ENCODE measurements at places on chromosomes 3 and 15.
A peak's percentile ranks its signal among the peaks of the same experiment; 100 is the strongest.

- no peak for DNase-seq
These were observed 32.8 kb downstream of the LOXL1 start for GRCh38 chr15:73959012-73959581.

- no peak for DNase-seq
These were observed 44.0 kb downstream of the CD200 start for GRCh38 chr3:112376992-112377391.

GRCh38 chr15:88708655-88709054 lies 69.8 kb downstream of the ISG20 start:
- no peak for DNase-seq

- DNase-seq = no peak
These were observed 50.9 kb downstream of the ABHD2 start for GRCh38 chr15:89138999-89139612.

DNA sequence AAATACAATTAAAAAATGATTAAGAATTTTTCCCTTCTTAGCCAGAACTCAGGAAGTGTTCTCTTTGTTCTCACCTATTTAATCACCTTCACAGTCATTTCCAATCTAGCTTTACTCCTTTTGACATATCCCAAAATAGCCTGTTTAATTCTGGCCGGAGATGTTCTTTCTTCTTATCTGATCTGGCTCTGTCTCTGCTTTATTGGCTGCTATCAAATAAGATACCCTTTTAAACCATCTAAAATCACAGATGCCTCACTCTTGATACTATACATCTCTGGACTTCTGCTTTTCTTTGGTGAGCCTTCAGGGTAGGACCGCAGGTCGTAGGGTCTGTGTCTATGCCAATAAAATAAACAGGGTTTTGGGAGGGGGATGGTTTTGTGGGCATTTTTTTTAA lies 319.2 kb upstream of the SEMA6D start:
- no peak for DNase-seq

GRCh38 chr3:22122567-22122966 lies 371.6 kb upstream of the ZNF385D start:
- DNase-seq = no peak

GRCh38 chr3:182568876-182569275 lies 224.4 kb upstream of the ATP11B start:
- peak; percentile 78 for DNase-seq

DNA sequence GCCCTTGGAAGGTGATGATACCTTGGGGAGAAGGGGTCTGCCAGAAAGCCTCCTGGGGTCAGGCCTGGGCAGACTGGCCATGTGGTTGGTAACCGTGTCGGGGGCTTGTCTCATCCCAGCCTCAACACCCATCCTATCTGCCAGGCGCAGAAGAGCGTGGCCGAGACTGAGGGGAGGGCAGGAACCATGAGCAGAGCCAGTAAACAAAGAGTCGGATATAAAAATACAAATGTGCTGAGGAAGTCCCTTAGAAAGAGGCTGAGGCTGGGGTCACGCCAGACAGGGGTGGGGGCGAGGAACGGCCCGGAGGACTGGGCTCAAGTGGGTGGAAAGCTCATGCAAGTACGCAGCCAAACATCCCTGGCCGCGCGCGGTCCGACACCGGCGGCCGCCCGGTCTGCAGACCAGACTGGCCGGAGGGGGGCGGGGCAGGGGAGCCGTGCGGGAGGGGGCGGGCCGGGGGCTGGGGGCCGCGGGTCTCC lies 1.9 kb downstream of the CAMK2N2 start:
- no peak for DNase-seq

GRCh38 chr3:52495777-52496602 lies 852 bp downstream of the STAB1 start:
- no peak for DNase-seq

GRCh38 chr3:162236949-162237348 lies 740.3 kb downstream of the OTOL1 start:
- no peak for DNase-seq

GRCh38 chr3:49378249-49378895 lies 20.2 kb upstream of the GPX1 start:
- DNase-seq = no peak

DNA sequence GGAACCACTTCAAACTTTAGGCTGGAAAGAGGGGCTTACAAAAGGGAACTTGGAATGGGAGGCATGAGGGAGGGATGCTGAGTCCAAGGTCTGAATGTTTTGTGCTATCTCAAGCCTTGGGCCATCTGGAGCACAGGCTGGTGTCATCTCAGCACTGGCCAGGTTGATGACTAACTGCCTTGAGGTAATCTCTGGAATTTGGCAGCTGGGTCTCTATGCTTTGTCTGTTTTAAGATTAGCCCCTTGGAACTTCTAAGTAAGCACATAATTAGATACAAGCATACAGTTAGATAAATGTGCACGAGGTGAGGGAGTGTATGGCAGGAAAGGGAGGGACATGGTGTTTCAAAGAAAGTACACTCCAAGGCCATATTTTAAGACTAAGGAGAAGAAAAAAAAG lies 252.4 kb upstream of the CCDC54 start:
- DNase-seq = no peak

DNA sequence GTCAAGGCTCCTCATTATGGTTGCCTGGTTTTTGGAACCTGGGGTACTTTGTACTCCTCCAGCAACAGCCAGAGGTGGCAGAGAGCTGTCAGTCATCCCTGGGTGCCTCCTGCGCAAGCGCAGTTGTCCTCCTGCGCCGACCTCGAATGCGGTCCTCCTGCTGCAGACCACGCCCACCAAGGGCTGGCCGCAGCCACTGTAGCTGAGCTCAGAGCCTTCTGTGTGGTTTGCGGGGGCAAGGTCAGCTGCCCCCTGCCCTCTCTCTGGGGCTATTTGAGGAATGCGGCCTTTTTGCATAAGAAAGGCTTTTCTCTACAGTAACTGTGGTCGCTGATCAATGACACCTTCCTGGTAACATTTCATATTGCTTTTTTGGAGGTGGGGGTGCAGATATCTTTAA lies 131.3 kb upstream of the SNRPN start:
- DNase-seq = peak; percentile 10

GRCh38 chr3:39294446-39295183 lies 14.8 kb upstream of the CX3CR1 start:
- DNase-seq = no peak

DNA sequence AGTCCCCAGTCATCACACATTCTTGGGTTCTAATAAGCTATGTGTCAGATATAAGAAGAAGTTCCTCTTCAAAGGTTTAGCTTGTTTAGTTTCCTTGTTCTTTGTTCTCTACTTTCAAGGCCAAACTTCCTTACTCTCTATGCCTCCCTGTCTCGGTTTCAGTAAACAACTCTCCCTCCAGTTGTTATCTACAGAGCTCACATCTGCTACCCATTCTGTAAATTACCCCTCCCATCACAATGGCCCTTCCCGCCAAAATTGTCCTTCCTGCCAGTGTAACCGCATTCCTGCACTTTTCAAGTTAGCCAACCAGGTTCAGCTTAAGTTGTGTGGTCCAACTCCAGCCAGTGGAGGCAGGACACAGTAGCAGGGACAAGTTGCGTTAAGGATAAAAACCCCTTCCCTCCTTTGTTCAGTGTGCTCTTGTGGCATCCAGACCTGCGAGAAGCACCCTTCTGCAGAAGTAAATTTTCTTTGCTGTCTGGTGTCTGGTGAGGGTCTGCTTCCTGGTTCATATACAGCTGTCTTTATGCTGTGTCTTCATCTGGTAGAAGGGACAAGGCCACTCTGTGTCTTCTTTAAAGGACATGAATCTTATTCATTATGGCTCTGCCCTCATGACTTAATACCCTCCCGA lies 342.1 kb upstream of the GRM7 start:
- no peak for DNase-seq

DNA sequence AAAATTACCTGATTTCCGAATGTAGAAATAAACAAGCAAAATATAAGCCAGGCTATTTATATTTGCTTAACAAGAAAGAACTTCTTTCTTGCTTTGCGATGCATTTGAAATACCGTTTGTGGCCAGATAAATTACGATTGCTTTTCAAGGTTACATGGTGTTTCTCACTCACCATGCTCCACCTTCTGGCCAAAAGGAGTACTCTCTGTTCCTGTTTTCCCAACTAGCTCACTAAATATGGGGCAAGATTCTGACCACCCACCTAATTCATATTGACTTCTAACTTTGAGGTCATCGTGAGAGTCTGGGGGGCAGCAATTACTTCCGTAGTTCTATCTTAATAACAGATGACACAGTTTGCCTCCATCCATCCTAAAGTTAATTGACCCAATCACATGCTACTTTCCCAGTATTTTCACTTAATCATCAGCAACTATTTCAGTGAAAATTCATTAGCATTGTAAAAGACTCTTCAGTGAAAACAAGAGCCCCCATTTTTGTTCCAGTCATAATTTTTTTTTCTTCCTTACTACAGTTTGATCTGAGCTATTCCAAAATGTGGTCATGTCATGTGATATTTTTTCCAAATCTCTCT lies 25.9 kb downstream of the ACP3 start:
- no peak for DNase-seq

GRCh38 chr3:2535206-2535605 lies 436.5 kb downstream of the CNTN4 start:
- DNase-seq = no peak

- no peak for DNase-seq
These were observed 1.5 kb upstream of the CD200R1L start for GRCh38 chr3:112848196-112848595.

GRCh38 chr15:90981681-90982080 lies 12.7 kb downstream of the PRC1 start:
- DNase-seq = no peak

GRCh38 chr3:141618103-141618910 lies 119.8 kb upstream of the RNF7 start:
- no peak for DNase-seq

- DNase-seq = no peak
These were observed 19.9 kb downstream of the ACKR2 start for GRCh38 chr3:42829083-42829627.

GRCh38 chr3:194168994-194169393 lies 33.0 kb downstream of the HES1 start:
- no peak for DNase-seq

DNA sequence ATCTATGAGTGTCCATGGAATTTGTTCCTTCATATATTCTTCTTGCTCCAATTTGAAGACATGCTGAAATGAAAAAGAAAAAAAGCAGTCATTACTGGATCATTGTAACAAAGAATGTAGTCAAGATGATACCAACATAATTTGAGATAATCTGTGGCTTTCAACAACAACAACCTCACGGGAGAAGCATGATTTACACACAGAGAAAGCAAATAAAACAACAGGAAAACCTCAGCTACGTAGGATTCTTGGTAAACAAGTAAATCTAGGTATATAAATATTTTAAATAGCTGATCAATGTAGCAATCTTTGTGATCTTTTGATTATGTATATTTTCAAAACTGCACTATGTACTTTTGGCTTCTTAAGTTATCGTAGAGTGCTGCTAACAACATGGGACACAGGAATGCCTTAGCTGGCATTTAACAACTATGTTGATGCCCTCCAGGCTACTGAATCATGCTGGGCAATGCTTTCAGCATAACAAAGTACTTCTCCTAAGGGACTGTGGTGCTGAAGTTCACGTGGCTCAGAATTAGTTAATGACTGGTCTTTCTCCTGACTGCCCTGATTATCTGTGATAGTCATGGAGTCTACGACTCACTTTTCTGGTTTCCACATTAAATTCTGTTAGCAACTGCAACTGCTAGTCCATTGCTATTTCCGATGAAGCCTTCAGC lies 96.5 kb upstream of the MYO5C start:
- no peak for DNase-seq

- DNase-seq = no peak
These were observed 23.1 kb downstream of the ANXA2 start for GRCh38 chr15:60374628-60375081.

- no peak for DNase-seq
These were observed 77.6 kb downstream of the ST8SIA2 start for GRCh38 chr15:92471288-92471687.

DNA sequence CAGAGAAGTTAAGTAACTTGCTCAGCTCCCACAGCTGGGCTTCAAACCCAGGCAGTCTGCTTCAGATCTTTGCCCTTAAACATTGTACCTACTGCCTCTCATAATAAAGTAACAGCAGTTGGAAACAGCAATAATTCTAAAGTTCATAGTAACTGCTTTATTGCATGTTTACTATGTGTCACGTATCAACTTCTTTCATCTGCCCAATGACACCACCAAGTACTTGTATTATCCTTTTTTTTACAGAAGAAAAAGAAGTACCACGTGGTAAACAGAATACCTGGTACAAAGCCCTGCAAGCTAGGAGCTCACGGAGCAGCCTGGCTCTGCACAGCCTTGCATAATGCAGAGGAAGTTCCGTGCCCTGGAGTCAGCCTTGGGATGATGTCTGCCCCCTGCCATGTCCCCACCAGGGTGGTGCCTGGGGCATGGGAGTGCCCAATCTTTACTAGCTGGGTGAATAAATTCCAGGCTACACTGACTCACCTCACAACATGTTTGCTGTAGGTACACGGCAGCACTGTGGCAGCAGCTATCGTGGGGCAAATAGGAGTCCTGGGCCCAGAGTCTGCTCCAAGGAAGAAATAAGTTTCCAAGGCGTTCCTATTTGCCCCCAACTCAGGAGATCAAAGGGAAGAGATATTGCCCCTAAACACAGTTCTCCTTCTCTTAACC lies 77.2 kb downstream of the LDHAL6B start:
- no peak for DNase-seq

- peak; percentile 63 for DNase-seq
These were observed 53.9 kb downstream of the C3orf38 start for GRCh38 chr3:88203642-88204055.

DNA sequence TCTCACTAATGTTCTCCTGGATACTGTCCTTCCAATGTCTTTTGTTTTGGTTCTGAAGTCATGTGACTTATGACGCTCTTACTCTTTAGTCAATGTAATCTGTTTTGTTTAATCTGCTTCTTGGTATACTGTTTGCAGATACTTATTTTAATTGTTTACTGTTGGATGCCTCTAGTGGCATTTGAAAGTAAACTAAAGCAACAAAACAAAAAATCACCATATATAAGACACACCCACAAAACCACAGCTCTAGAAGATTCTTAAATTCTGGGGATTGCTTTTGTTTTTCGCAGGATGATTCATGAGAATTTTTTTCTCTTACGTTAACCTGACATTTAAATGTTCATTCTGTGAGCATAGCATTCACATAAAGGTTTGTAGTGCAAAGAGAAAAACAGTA lies 16.8 kb downstream of the SLC25A26 start:
- DNase-seq = no peak

- no peak for DNase-seq
These were observed 10.4 kb upstream of the ZSCAN2 start for GRCh38 chr15:84590406-84590805.

DNA sequence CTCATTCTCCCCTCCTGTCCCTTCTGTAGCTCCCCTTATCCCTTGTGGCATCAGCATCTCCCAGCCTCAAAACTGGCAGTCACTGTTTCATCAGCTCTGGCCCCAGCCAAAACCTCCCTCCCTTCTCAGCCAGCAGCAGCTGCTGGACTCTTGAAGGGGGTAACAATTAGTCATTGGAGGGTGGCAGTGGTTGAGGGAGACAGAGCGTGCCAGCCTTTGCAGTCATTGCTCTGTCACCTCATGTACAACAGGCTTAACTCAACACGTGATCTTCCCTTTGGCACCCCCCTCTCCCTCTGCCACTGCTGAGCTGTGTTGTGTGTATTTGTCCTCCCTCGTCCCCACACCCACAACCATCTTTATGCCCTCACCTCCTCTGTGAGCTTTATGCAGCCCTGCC lies 28.2 kb downstream of the RBP2 start:
- no peak for DNase-seq
